Lower leg skin (tissue), 4 donors: ENCODE measurements at places on chromosomes 11 and 22. TPM values are rescaled to one million over a fixed set of nuclear protein-coding genes. Genes with fewer than 3 reads are reported as not detected.

- DNase-seq, result peak; percentile 37
Measured at GRCh38 chr11:33970984-33971466, 79.1 kb upstream of the LMO2 start.

DNA sequence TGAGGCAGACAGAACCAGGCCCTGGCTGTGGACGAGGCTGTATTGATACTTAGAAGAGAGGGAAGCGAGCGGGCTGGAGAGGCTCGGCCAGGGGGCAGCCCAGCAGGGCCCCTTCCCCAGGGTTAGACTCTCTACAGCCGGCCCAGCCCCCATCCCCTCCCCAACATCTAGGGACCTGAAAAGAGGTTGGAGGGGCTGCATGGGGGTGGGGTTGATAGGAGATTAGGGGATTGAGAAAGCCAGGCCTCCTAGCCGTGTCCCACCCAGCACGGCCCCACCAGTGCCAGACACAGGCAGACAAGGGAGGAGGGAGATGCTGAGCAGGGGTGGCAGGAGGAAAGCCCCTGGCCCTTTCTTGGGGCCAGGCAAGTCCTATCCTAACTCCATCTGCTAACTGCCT, 5.7 kb downstream of the LSP1 start:
- no peak for DNase-seq

GRCh38 chr11:6204706-6205105, 651 bp upstream of the C11orf42 start:
- no peak for DNase-seq

GRCh38 chr11:94417386-94417987, 16.3 kb upstream of the GPR83 start:
- DNase-seq, result no peak

- no peak for DNase-seq
Measured at GRCh38 chr11:11451501-11452005, 98.5 kb upstream of the CSNK2A3 start.

GRCh38 chr11:108278546-108278945, 55.7 kb downstream of the ATM start:
- no peak for DNase-seq

GRCh38 chr11:73155102-73155501, 13.0 kb upstream of the FCHSD2 start:
- no peak for DNase-seq

DNA sequence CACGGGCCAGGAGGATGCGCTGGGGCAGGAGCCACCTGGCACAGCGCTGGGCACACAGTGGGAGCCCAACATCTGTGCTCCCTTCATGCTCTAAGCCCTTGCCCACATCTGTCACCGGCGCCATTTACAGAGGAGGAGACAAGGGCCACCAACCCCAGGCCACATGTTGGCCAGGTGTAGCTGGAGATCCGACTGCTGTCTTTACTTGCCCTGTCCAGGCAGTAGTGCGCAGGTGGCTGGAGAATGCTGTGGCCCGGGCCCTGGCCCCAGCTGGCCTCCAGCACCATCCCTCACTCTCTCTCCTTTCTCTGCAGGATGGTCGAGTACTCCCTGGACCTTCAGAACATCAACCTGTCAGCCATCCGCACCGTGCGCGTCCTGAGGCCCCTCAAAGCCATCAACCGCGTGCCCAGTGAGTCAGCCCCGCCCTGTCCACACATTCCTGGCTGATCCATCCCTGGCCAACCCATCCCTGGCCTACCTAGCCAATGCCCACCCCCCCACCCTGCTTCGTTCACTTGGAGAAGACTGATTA, 48.5 kb downstream of the CACNA1I start:
- DNase-seq, result no peak

GRCh38 chr11:134120921-134121526, 52.2 kb downstream of the JAM3 start:
- no peak for DNase-seq

GRCh38 chr11:36458129-36458915, 51.8 kb downstream of the TRAF6 start:
- DNase-seq, result no peak

DNA sequence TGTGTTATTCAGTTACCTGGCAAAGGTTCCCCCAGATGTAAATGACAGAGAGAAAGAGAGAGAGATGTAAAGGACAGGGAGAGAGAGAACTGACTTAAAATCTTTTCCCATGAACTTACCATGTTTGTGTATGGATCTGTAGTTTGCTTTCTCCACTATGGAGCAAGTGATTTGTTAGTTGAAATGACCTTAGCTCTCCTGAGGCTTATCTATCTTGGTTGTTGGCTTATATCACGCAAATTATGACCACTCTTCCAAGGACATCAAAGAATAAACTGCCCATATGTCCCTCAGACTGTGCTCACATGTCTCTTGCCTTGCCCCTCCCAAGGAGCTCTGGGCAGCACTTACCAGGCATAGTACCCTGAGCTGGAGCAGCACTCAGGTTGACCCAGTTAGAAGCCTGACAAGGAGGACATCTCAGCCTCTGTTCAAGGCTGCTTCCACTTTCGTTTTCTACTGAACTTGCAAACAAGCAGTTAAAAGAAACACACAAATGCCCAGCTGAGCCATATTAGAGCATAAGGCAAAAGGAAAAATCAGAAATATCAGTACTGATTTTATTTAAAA, 95.3 kb upstream of the RCN1 start:
- no peak for DNase-seq

DNA sequence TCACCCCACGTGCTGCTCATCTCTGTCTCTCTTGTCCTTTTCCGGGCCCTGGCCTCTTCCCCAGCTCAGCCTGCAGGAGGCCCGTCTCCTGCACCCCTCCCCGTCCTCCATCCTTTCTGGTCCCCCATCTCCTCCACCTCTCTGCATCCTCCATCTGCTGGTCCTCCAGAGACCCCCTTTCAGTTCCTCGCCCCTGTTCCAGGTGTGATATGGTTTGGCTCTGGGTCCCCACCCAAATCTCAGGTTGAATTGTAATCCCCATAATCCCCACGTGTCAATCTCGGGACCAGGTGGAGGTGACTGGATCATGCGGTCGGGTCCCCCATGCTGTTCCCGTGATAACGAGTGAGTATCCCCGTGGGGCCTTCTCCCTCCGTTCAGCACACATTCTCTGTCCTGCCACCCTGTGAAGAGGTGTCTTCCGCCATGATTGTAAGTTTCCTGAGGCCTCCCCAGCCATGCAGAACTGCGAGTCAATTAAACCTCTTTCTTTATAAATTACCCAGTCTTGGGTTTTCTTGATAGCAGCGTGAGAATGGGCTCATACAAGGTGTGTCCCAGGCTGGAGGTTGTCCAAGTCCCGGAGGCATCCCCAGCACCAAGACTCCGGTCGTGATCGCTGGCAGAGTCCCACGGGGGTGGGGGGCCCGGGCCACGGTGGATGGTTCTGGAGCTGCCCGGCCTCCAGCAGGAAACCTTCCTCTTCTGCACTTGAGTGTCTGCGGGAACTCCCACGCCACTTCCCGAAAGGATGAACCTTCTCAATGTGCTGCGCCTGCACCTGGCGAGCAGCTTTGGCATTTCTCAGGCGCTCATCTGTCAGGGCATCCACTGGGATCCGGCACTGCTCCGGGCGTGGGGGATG, 29.0 kb upstream of the TOLLIP start:
- no peak for DNase-seq

DNA sequence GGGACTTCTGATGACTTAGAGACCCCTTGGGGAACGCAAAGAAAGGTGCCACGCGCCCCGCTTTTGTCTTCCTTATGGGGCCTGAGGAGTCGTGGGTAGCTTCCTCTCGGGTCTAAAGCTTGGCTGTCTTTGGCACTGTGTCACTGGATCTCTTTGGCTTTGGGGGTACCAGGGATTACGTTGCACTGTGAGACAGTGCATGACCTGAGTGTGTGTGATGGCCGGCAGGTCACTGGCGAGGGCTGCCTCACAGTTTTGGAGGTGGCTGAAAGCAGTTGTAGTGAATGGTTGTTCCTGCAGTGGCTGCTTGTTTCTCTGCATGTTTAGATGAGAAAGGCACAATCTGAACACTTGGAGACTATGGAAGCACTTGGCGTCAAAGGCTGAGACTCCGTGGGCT, 5.8 kb upstream of the ARSA start:
- DNase-seq, result peak; percentile 59

- no peak for DNase-seq
Measured at GRCh38 chr11:71452199-71453036, 585 bp upstream of the NADSYN1 start.

DNA sequence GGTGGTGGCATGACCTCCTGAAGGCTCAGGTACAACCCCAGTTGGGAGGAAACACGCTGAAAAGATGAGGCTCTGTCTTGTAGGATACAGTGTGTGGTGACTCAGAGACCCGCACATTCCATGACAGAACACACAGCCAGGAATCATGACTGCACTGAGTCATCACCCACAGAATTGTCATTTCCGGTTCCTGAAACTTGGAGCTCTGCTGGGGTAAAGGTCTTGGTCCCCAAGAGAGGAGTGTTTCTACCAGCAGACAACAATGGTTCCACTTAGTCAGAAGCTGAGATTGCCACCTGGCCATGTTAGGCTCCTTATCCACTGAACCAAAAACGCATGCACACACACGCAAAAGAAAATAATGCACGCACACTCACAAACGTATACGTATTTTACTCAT, 31.5 kb upstream of the CYB5R3 start:
- no peak for DNase-seq

- DNase-seq, result no peak
Measured at GRCh38 chr11:5107285-5107684, 30.9 kb downstream of the OR52A5 start.

GRCh38 chr11:114956566-114956965, 278.2 kb downstream of the NXPE2 start:
- DNase-seq, result no peak

GRCh38 chr22:20777420-20778177, 3.7 kb downstream of the SERPIND1 start:
- peak; percentile 37 for DNase-seq

GRCh38 chr11:96781082-96781481, 391.3 kb downstream of the JRKL start:
- no peak for DNase-seq

DNA sequence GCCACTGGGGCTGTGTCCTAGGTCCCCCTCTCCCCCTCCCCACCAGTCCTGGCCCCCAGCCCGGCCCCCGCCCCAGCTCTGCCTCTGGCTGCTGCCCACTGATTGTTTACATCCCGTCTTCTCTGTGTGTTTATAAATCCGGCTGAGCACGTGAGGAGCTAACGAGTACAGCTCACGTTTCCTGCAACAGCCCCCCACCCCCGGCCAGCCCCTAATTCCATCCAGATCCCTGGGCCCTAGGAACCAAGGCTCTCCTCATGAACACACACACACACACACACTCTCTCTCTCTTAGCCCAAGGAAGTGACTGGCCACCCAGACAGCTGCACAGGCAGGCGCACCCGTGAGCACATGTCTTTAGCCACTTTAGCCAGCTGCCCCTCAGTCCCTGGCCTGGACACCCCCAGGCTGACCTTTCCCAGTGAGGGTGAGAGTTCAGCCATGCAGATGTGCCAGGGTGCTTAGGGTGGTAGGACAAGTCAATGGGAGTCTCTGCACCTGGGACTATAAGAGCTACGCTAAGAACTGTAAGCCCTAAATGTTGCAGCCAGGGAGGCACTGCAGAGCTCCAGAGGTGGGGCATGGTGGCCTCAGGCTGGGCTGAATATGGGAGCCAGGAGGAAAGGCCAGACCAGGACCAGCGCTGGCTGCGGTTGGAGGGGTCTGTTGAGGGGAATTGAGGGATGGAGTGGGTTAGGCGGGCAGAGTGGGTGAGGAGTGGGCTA, 2.9 kb downstream of the CLCF1 start:
- no peak for DNase-seq

- peak; percentile 92 for DNase-seq
Measured at GRCh38 chr11:73218106-73218829, at the start of gene P2RY2. Gene P2RY2, plus strand, starts transcription at chr11:73218281. Its CDS starts 15,879 bp downstream, at chr11:73234160.

DNA sequence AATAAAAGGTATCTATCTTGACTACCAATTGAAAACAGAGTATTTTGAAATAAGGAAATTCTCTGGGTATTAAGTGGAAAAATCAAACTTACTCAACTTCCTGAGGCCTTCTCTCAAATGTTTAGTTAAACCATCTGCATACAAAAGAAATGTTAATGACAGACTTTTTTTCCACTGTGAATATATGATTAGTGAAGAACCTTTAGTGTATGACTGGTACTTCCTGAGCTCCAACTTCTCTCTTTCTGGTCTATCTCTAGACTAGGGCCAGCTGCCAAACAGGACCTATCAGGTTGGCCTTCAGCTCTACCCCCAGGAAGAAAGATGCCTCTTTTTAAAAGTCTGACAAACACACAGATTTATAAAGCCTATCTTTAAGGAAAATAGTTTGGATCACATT, 68.8 kb upstream of the SCUBE2 start:
- DNase-seq, result no peak

GRCh38 chr11:57387289-57388030, 3.0 kb downstream of the PRG2 start:
- no peak for DNase-seq

DNA sequence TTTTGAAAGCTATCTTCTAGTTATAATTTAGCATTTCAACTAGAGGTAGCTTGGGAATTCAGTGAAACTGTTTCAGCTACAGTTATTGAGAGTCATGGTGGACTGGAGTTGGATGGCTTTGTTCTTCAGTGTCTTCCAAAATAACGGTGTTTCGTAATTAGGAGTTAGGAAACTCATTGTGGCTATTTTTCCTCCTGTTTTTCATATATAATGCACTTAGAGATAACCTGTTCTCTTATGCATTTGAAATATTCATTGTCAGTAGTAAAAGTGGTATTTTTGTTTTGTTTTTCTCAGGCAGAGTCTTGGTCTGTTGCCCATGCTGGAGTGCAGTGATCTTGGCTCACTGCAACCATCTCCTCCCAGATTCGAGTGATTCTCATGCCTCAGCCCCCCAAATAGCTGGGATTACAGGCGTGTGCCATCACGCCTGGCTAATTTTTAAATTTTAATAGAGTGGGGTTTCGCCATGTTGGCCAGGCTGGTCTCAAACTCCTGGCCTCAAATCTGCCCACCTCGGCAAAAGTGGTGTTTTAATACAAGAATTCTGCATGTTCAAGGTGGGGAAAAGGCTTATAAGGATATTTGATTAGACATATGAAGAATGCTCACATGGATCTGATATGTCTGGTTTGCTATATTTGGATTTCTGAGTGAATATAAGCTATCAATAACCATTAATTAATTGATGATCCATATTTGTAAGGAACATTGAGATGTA, 12.7 kb downstream of the PDHX start:
- DNase-seq, result no peak

- DNase-seq, result no peak
Measured at GRCh38 chr22:31917227-31917921, 27.0 kb upstream of the YWHAH start.

- DNase-seq, result peak; percentile 78
Measured at GRCh38 chr11:1131033-1131911, 26.5 kb upstream of the MUC5AC start.

Gene TMA7B
- not detected for total RNA-seq

Gene PDE2A
- 26.1 TPM for total RNA-seq

Gene PANX2
- 1.4 TPM for total RNA-seq

Gene CHRM1
- 6.0 TPM for total RNA-seq

Gene TIMP3
- total RNA-seq, result 147 TPM

Gene PLXNB2
- 159 TPM for total RNA-seq

Gene UPB1
- total RNA-seq, result 0.99 TPM

Gene TPBGL
- total RNA-seq, result not detected

Gene RIMBP3C
- total RNA-seq, result not detected

Gene CABP4
- total RNA-seq, result 0.11 TPM

Gene CNGA4
- total RNA-seq, result not detected

Gene TMEM121B
- total RNA-seq, result 0.53 TPM

Gene MMP27
- total RNA-seq, result 1.7 TPM

Gene LAYN
- total RNA-seq, result 1.9 TPM

Gene CYP2D6
- total RNA-seq, result 0.61 TPM

Gene UBQLNL
- total RNA-seq, result 0.29 TPM

Gene MAPK8IP2
- 5.4 TPM for total RNA-seq
